Left hindlimb (tissue), 1 donor: ENCODE measurements at places on chromosomes 11 and 22.

GRCh38 chr11:102760344-102761035, 19.9 kb downstream of the MMP10 start:
- DNase-seq, result no peak

GRCh38 chr11:70873736-70874412, 378.5 kb downstream of the SHANK2 start:
- DNase-seq, result no peak

GRCh38 chr11:73475549-73476095, 99.4 kb downstream of the RELT start:
- no peak for DNase-seq

DNA sequence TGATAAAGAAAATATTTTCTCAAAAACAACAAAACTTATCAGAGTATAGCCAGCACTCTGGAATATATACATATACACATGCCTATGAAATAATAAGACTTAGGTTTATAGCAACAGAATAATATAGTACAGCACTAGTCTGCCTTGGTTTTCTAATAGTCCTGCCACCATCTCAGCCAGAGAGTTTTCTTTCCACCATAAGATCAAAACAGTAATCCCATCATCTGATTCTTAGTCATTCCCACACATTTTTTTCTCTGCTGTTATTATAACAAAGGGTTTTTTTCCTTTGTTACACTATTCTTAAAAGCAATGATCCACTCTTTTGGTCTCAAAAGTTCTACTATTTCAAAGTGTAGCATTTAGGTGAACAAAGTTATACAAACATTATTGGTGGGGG, 15.1 kb downstream of the MTMR2 start:
- DNase-seq, result no peak

DNA sequence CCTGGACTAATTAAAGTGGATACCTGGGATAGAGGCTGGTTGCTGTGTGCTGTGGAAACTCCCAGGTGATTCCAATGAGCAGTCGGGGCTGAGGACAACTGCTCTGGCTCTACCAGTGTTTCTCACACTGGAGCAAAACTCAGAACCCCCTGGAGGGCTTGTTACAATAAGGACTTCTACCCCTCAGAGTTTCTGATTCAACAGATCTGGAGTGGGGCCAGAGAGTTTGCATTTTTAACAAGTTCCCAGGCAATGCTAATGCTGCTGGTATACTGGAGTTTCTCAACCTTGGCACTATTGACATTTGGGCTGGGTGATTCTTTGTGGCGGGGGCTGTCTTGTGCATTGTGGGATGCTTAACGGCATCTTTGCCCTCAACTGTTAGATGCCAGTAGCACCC, 353.7 kb downstream of the MIAT start:
- no peak for DNase-seq
